ENCODE measurements at places on chromosomes 6 and 20.

- DNase-seq: no peak
Observed at GRCh38 chr6:156943816-156944215, 166.6 kb downstream of the ARID1B start.

DNA sequence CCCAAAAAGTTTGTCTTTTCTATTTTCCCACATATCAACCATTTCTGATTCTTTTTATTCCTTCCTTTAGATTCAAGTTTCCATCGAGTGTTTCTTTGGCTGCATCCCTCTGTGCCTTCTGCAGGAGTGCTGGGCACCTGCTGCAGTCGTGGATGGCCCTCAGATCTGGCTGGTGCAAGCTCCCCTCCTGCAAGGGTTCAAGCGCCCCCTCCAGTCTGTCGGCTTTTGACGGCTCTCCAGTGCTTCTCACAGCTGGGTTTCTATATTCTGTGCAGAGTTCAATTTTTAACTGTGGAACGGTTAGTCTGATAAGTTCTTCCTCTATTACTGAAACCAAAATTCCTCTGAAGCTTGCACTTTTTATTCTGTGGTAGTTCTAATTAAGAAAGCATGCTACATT, 132.1 kb downstream of the HUS1B start:
- DNase-seq: peak; percentile 48

GRCh38 chr6:81130061-81130460, 622.4 kb downstream of the TENT5A start:
- DNase-seq: no peak

DNA sequence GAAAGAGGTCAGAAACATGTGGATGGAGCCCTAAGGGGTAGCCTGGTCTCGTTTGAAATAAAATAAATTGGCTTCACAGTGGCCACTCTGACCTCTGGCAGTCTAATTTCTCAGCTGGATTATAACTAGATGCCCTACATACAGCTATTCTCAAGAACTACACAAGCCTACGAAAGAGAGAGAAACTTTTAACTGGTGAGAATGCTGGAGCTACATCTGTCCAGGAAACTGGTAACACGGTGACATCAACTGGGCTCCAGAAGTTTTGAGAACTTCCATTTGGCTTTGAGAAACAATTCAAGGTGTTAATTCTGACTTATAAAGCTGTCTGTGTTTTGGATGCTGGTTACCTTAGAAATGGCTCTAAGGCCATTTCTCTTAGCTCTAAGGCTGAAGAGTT, 187.3 kb upstream of the TENT5A start:
- DNase-seq: no peak

GRCh38 chr6:131600716-131601115, 27.3 kb downstream of the MED23 start:
- DNase-seq: no peak

DNA sequence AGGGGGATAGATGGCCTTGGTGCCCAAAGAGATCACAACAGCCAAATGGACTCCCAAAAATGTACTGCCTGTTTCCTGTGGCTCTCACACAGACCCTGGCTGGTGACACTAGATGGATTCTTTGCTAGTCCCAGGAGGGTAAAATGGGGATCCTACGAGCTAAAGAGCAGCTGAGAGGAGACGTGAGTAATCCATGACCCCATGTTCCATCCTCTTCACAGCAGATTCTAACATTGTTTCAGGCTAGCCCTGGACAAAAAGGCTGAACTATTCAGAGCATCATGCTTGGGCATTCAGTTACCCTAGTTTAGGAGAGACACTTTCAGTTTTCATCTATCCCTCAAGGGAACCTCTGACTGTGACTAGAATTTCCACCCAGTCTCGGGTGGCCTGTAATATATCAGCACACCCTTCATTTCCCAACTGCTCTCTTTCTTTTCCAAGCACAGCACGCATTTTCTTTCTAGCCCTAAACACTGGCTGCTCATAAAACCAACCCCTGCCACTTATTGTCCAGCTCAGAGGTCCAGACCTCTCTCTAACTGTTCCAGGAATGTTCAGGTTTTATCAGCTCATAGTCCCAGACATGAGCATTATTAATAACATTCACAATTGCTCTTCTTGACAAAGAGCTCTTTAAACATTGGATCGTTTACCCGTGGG, 48.5 kb downstream of the SLC22A1 start:
- no peak for DNase-seq

DNA sequence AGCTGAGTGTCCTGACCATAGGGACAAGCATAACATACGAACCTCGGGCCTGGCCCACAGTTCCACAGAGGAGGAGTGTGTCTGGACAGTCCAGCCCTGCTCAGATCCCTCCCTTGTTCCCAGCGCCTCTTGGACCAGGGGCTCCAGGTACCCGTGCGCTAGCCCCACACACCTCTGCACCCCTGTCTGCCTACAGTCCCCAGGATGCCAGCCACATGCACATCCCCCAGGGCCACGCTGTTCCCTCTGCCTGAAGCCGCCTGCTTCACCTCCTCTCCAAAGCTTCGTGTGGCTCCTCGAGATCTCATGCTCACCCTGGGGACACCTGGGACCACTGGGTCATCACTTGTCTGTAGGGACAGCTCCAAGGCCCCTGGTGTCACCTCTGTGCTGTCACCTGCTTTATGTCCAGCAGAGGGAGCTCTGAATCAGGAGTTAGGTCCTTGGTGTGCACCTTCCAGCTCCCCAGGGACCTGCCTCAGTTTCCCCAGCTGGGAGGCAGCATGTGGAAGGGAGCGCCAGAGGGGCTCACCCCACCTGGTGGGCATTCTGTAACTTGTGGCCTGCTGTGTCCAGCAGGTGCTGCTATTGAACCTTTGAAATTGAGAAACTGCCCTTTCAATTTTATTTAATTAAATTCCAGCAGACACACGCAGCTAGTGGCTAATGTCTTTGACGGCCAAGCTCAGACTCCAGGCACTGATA, 7.3 kb upstream of the YTHDF1 start:
- DNase-seq: no peak

DNA sequence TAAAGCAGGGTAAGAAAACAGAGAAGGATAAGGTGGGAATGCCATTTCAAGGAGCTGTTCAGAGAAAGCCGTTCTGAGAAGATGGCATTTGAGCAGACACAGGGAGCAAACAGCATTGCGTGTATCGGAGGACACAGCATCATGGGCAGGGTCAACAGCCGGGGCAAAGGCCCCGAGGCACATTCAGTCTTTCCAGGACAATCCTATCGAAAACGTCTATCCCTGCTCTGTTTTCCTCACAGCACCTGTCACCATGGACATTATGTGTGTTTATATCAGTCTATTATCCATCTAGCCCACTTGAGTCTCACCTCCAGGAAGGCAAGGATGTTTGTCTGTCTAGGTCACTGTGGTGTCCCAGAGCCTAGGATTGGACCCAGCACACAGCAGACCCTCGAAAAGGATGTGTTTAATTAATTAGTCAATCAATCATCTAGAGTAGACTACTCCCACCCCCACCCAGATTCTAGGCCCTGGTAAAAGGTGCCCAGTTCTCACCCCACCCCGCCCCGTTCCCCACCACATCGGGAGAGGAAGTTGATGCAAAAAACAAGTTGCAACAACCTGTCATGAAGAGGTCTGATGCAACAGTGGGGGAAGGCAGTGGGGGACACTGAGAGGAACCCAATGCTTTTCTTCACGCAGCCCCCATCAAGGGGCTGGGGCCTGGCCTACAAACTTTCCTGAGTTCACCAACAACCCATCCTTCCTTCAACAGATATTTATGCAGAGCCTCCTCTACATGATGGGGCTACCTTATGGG, 66.6 kb downstream of the PREX1 start:
- peak; percentile 82 for DNase-seq

GRCh38 chr6:33904747-33905065, 100.9 kb upstream of the MLN start:
- no peak for DNase-seq

DNA sequence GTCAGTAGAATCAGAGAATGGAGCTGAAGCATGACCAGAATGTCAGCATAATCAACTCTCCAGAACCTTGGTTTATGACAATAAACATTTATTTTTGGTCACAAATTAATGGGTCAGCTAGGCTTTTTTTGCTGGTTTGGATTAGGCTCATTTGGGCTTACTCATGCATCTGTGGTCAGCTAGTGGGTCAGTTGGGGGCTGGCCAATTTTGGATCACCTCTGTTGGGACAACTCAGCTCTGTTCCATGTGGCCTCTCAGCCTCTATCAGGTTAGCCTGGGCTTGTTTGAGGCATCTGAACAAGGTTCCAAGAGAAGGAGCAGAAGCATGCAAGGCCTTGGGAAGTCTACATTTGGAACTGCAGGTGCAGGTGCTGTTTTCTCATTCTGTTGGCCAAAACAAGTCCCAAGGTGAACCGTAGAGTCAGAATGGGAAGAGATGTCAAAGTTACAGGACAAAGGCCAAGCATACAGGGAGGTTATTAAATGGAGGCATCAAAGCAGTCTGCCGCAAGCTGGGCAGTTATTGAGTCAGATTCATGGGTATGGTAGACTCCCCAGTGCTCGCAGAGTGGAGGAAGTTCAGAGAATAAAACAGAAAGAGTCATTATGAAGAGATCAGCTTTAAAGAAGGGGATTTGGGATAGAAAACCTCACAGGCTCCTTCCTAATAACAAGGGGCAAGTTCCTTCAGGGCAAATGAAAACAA, 173.0 kb downstream of the PLCB4 start:
- no peak for DNase-seq

DNA sequence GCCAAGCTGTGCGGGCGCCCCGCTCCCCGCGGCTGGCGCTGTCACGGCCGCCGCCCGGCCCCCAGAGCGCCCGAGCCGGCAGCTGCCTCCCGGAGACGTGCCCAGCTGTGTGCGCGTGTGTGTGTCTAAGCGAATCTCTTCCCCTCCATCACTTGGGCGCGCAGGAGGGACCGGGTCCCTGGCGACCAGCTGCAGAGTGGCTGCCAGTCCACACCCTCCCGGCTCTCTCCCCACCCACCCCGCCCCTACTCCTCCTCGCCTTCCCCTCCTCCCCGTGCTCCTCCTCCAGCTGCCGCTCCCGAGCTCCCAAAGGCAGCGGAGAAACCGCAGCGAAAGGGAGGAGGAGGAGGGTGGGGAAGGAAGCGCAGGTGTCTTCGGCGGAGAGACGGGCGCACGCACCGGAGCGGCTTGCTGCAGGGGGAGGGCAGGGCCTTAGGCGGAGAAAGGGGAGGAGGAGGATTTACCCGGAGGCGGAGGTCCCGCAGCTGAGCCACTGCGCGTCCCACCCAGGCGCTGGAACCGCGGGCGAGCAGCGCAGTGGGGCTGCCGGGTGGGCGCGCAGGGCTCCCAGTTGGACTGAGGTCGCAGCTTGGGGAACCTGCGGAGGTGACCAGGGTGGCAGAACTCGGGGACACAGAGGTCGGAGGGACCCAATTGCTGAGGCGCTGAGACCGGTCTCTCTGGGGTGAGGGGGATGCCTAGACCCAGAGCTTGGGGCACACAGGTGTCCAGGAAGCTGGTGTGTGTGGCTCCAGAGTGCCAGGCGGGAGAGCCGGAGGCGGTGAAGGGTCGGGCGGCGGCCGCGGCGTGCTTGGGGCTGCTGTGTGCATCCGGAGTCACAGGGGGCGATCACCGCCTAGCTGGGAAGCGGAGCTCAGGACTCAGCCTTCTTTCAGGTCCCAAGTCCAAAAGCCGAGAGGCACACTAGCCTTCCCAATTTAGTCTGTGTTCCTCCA, at the start of gene HS3ST5:
TSS of gene HS3ST5 (minus strand) at position 198 of the 956 bp plus-strand sequence. CDS start 280,178 bp downstream, outside the sequence.
- DNase-seq: no peak

DNA sequence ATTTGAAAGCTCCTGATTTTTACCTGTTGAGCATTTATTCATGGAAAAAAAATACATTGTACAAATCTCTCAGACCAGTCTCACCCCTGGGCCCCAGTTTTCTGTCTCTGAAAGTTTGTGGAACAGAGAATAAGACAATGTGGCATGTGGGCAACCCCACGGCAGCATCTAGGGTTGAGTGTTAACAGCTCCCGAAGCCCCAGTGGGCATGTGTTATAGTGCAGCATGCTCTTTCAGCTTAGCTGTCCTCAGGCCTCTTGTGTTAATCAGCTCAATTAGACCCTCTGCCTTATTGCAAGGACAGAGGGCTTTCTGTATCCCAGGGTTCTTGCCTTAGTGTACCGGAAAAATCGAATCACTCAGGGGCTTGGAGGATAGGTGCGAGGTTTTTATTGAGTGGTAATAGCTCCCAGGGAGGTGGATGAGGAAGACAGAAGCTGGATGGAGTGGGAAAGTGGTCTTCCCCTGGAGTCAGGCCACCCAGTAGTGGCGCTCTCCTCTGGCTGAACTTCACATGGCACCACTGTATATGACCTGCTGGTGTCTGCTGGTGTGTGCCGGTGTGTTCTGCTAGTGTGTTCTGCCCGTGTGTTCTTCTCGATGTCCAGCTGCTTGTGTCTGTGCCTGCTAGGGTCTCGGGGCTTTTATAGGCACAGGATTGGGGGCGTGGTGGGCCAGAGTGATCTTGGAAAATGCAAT, 382.8 kb downstream of the EPM2A start:
- no peak for DNase-seq

GRCh38 chr6:34514593-34515472, 41.3 kb downstream of the SPDEF start:
- DNase-seq: no peak
